ENCODE measurements at places on chromosomes 2 and 18.
A peak's percentile ranks its signal among the peaks of the same experiment; 100 is the strongest.

GRCh38 chr2:68762100-68762499 lies 27.5 kb downstream of the ARHGAP25 start:
- no peak for DNase-seq

- DNase-seq: no peak
These were observed 55.9 kb downstream of the E2F6 start for GRCh38 chr2:11410101-11410500.

GRCh38 chr2:73386894-73387636 lies 1.4 kb downstream of the ALMS1 start:
- DNase-seq: no peak

DNA sequence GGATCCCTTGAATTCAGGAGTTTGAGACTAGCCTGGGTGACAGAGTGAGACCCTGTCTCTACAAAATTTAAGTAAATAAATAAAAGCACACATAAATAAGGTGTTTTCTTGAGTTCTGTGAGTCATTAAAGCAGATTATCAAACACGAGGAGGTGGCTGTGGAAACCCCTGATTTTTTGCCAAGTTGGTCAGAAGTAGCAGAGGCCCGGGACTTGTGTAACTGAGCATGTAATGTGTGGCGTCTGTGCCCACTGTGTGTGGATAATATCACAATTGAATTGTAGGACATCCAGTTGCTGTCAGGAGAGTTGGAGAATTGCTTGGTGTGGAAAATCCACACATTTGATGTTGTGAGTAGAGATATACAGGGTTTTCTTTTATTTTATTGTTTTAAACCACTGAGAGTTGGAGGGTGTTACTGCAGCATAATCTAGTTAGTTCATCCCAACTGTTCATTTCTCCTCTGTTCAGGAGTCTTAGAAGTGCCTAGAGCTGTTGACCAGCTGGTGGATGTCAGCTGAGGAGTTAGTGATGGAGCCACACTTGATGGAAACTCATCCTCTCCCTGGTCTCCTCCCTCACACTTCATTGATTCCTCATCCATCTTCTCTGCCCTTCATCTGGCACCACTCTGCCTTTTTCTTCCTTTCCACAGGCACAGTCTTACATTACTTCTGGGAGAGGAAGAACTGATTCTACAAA lies 45.9 kb upstream of the RHOB start:
- DNase-seq: no peak

- no peak for DNase-seq
These were observed 12.8 kb upstream of the NCOA1 start for GRCh38 chr2:24478243-24478642.

GRCh38 chr2:57859755-57860154 lies 186.9 kb upstream of the VRK2 start:
- no peak for DNase-seq

- no peak for DNase-seq
These were observed 60.1 kb downstream of the EMILIN2 start for GRCh38 chr18:2906704-2907549.

- no peak for DNase-seq
These were observed 302.9 kb upstream of the NXPH2 start for GRCh38 chr2:139083121-139083520.

- DNase-seq: peak; percentile 37
These were observed 13.6 kb upstream of the IRS1 start for GRCh38 chr2:226813148-226813701.

DNA sequence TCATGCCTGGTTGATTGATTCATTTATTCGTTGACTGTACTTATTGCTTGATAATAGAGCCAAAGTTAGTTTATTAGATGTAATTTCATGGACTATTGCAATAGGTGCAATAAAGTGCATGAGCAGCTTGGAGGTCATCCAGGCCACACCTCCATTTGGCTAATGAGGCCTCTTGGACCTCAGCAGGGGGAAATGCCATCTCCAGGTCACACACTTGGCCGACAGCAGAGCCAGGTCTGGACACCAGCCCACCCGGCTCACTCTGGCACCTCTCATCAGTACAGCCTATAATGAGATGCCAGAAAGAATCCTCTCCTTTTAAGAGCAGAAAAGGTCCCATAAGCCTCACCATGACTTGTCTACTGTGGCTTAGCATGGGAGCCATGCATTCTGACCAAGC lies 71.2 kb upstream of the AFF3 start:
- DNase-seq: no peak

DNA sequence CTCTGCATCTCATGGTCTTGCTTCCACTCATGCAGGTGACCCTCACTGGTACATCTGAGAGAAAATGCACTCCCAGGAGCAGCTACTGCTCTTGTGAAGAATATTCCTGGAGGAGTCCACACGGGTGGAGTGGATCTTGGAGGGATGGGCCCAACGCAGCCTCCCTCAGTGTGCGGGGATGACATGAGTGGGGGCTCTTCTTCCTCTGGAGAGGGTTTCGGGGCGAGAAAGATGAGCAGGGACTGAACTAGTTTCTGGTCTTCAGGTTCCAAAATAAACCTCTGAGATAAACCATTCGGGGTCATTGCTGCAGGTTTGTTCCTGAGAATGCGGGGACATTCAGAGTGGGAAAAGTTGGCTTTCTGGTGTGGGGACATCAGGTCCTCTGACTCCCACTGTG lies 39.1 kb downstream of the COPS8 start:
- DNase-seq: no peak

GRCh38 chr2:159807183-159808031 lies 9.4 kb upstream of the CD302 start:
- peak; percentile 51 for DNase-seq

GRCh38 chr18:8767340-8767739 lies 62.0 kb downstream of the MTCL1 start:
- DNase-seq: no peak

DNA sequence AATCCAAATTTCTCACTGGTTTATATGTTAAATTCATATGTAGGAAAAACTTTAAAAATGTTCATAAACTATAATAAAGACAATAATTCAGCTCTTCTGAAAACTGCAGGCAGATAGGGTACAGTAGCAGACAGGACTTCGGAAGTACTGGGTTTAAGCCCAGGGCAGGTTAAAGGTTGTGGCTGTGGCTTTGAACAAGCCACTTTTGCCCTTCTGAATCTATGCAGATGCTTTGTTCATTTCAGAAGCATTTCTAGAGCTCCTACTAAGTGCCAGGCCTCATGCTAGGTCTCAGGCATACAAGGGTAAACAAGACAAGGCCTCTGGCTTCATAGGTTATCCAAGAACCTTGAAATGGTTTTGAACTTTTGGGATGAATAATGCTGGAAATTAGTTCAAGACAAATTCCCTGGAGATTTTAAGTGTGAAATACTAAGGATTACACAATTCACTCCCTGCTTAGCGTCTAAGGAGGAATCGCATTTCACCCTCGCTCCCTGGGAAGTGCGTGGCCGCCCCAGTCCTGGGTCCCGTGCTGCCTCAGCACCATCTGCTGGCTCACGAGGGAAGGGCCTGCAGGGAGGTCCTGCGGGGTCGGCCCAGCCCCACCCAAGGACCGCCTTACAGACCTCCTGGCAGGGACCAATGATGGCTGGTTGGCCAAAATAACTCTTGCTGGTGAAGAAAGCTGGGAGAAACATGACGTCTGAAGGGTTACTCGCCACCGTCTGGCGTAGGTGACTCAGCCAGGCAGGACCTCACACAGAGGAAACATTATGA lies 67.7 kb upstream of the L3MBTL4 start:
- peak; percentile 70 for DNase-seq

GRCh38 chr2:42064417-42064942 lies 16.7 kb downstream of the PKDCC start:
- peak; percentile 72 for DNase-seq

DNA sequence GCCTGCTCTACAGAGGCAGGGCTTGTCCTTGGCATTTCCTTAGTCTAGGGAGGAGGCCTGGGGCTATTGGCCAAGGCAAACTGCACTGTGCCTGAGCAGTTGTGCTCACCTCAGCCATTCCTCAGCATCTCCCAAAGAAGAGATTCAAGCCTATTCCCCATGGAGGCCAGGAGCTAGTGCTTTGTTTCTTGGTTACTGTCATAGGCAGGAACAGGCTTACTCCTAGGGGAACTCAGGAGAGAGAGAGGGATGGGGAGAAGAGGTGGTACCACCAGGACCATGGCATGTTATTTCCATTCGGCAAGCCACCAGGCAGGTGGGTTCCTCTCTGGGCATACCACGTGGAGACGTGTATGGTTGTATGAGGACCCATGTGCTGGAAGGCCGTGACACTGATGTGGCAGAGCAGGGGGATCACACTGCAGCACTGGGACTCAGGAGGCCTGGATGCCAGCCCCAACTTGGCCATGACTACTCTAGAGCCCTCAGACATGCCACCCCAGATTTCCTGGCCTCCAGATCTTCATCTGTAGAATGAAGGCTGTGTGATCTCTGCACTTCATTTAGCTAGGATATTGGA lies 233.7 kb downstream of the LOXHD1 start:
- DNase-seq: no peak

DNA sequence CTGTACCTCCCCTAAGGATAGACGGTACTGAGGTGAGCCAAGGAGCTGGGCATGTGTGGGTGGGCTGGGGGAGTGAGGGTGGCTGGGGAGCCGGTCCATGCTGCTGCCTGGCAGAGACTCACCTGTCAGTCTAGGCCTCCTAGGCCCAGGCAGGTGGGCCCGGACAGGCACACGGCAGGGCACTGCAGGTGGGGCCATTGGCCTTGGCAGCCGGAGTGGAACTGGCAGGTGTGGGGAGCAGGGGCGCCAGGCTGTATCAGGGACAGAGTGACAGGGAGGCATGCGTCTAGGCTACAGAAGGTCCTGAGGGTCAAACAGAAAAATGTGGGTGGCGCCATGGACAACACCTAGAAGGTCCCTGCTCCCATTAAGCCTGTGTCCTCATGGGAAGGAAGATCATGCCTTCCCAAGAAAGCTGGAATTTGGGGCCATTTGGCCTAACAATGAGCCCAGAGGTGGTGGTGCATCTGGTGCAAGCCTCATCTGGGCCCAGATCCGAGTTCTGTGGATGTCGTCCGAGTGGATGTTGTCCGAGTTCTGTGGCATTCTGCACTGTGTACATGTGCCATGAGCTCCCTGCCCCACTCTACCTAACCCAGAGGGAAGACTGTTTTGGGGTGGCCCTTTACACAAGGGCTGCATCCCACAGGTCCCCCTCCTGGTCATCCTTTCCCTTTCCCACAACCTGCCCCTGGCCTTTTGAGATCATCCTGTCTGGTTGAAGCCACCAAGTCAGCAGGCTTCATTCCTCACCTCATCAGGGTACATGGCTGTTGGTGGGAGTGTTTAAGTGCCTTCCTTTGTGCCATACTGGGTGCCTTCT lies 249.7 kb downstream of the GLI2 start:
- DNase-seq: no peak

DNA sequence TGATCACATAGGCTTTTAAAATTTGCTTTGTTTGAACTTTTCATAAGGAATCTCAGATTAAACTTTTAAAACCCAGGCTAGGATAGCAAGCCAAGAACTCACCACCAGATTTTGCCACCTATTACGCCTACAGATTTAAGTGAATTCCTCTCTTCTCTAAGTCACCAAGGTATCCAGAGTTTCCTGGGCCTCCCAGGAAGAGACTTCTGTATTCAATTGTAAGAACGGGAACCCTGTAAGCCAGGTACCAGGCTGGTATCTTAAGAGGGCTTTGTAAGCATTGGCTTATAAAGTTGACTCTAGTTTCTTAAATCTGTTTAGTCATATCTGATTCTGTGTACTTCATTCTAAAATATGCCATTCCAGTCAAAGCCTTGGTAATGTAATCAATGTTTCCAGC lies 285.1 kb downstream of the MBD5 start:
- DNase-seq: no peak

DNA sequence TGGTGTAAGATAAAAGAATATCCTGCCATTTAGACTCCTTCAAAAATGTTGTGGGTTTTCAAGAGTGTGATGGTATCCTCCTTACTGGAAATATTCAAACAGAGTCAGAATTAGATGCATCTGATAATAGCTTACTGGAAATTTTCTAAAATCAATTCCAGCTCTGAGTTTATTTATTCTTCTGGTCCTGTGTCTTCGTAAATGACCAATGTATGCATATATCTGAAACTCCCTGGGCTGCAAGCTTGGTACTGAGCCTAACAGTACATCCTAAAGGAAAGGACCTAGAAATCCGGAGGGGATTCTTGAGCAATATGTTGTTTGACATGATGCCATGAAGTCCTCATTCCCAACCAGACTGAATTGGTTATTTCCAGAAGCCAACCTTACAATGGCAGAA lies 130.4 kb downstream of the KCNE4 start:
- no peak for DNase-seq

DNA sequence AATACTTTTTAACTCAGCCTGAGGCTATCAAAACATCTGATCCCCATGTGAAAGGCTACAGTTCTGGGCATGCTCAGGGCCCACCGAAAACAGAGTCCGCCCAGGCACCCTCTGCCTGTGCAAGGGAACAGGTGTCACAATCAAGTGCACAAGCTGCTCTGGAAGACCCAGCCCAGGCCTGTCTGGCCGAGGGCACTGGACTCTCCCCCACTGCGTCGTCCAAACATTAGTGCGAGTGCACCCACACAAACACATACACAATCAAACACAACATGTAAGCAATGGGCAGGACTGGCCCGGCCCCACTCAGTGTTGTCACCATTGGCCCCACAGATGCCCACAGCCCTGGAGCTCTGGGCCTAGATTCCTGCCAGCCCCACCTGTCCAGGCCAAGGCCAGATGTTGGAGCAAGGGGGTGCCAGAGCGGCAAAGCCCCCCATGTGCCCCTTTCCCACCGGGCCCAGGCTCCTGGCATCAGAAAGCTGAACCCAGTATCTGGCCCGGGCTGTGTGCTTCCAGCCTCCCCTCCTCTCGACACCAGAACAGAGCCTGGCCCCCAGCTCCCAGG lies 617 bp upstream of the ALPG start:
- no peak for DNase-seq

DNA sequence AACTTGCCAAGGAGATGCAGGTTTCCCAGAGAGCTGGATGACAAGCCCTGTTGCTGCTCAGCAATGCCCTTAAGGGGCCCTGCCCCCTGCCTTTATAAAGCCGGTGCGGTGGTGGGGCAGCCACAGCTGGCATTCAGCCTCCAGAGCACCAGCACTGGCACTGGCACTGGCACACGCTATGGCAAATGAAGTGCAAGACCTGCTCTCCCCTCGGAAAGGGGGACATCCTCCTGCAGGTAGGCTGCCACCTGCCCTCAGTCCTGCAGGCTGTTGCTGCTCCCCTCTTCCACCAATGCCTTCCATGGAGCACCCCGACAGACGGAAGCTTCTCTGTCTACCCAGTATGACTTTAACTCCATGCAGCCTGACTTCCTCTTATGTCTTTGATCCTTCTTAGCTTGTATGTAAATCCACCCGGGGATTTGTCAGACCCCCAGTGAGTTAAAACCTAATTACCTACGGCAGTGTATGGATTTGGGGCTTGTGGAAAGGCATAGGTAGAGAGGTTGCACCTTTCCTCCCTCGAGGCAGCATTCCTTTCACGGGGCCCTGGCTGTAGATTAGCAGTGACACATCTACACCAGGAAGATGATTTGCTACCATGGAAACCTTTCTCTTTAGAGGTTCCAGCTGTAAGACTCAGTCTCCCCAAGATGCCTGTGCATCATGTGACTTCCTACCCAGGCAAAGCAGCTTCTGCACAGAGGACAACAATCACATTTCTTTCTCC lies at the start of gene DAPL1:
Gene DAPL1 (plus strand): TSS at position 123 of the 730 bp plus-strand sequence. CDS start 56 bp downstream, at position 179.
- no peak for DNase-seq

- no peak for DNase-seq
These were observed 7.4 kb downstream of the SMAD7 start for GRCh38 chr18:48943333-48943732.
